ENCODE measurements at places on chromosomes 16 and 17.

DNA sequence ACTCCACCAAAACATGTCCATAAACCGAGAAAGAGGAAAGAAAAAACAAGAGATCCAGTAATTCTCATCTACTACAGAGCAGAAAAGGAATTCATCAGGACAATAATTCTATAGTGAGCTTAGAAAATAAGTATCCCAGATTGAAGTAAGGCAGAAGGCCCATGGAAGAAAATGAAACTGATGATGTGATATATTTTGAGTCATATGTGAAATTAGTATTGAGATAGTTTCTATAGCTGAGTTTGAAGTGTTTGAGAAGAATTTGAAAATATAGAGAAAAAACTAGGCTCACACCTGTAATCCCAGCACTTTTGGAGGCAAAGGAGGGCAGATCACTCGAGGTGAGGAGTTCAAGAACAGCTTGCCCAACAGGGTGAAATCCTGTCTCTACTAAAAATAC is 19.7 kb downstream of the LUC7L3 start:
- no peak for DNase-seq

DNA sequence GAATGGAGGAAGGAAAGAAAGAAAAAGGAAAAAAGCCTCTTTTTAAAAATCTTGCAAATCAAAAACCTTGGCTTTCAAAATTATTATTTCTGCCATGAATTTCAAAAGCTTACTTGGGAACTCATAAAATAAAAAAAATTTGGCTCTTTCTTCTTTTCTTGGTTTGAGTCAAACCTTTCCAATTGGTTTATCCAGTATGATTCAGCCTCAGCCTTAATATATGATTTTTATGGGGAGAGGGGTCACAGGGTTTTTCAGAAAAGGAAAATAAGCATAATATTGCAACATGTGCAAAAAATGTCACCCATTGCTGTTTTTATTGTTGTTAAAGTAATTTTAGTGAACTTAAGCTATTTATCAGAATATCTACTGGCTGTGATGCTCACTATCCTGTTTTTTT is 31.2 kb upstream of the HAPSTR1 start:
- DNase-seq, result no peak

DNA sequence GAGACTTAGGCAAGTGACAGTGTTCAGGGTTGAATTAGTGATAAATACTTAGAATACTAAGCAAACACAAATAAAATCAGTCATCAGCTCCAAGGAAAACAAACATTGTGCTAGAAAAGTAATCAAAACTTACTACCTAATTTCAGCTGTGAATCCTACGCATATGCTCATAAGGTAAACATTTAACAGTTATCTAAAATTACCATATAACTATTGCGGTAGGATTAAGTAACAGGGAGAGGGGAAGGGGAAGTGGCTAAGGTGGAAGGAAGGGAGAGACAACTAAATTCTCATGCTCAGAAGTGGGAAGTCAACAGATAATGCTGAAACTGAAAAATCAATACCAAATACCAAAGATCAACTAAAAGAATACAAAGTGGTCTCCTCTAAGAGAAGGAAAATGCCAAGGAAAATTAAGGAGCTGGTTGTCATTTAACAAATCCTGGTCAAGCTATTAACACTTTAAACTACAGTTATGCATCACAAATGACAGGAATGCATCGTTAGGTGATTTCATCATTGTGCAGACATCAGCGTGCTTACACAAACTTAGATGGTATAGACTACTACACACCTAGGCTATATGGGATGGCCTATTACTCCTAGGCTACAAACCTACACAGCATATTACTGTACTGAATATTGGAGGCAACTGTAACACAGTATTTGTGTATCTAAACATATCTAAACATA is 20.0 kb downstream of the USP32 start:
- DNase-seq, result no peak

GRCh38 chr16:71904239-71904638 is 8.9 kb downstream of the IST1 start:
- DNase-seq, result no peak

- no peak for DNase-seq
These were observed 42.1 kb upstream of the CLEC18A start for GRCh38 chr16:69909043-69909442.

DNA sequence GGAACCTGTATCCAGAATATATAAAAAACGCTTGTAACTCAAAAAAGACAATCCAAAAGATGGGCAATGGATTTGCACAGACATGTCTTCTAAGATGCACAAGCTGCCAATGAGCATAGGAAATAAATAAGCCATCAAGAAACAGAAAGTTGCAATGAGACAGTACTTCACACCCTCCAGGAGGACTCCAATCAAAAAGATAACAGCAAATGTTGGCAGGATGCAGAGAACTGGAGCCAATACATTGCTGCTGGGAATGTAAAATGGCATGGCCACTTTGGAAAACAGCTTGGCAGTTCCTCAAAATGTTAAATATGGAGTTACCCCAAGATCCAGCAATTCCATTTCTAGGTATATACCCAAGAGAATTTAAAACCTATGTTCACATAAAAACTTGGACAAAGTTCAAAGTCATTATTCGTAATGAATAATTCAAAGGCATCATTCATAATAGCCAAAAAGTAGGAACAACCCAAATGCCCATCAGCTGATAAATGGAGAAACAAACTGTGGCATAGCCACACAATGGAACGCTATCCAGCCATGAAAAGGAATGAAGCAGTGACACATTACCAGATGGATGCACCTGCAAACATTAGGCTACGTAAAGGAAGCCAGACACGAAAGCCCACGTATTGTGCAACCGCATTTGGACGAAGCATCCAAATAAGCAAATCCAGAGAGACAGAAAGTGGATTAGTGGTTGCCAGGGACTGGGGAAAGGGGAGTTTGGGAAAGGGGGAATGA is 25.6 kb downstream of the GGA2 start:
- no peak for DNase-seq

DNA sequence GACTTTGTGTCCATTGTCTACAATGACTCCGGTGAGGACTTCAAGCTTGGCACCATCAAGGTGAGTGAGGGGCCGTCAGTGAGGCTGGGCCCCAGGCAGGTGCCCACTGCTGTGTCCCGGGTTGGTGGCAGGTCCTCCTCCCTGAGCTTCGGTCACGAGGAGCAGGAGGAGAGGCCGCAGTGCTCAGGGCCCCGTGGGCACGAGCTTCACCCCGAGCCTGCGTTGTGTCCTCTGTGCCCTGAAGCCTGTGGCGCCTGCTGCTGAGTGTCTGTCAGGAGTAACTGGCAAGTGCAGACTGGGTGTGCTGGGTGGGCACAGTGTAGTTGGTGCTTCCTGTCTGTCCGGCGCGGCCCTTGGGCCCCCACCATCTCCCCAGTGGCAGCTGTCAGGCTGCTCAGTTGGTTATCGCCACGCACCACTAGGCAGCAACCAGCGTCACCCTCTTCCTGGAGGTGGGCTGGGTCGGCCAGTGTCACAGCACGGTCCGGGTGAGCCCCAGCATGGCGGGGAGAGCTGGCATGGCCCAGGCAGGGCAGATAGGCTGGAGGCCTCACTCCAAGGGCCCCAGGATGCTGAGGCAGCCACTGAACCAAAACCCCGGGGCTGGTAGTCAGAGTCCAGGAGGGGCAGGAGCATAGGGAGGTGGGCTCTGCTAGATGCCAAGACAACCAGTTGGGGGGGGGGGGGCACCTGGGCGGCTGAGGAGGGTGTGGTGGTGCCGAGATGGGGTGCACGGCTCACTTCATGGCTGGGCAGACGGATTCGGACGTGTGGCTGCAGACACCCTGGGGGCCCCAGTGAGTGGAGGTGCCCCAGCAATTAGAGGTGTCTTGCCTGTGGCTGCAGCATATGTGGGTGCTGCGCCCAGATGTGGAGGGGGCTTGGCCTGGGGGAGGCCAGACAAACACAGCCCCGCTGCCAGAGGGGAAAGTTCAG is 39.3 kb downstream of the TSC2 start:
- no peak for DNase-seq

DNA sequence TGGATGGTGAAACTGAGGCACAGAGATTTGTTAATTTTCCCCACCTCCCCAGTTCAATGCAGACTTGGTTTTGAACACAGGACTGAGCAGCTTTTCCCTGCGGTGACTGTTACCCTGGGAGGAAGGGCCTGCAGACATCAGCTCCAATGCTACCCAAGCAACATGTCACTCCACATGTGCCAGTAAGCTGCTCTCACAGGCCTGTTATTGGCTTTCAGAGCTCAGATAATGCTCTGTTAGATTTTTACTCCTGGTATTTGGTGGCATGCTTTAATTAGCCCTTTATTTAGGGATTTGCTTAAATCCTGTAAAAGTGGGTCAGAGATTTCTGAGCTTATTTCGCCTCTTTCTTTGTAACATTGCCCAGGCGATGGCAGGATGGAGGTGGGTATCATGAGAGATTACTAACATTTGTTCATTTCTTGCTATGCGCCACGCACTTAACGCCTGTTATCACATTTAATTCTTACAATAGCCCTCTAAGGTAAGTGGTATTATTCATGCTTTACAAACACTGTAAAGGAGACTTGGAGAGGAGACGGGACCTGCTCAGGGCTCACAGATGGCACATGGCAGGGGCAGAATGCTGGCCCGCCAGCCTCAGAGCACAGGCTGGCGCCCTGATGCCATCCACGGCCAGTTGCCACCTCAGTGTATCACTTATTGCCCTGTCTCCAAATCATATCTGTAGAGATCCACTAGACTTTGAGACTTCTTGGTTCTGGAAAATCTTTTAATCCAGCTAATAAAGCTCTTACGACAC is 84.0 kb upstream of the CACNG5 start:
- no peak for DNase-seq

- no peak for DNase-seq
These were observed 2.7 kb upstream of the SP6 start for GRCh38 chr17:47853616-47854015.

DNA sequence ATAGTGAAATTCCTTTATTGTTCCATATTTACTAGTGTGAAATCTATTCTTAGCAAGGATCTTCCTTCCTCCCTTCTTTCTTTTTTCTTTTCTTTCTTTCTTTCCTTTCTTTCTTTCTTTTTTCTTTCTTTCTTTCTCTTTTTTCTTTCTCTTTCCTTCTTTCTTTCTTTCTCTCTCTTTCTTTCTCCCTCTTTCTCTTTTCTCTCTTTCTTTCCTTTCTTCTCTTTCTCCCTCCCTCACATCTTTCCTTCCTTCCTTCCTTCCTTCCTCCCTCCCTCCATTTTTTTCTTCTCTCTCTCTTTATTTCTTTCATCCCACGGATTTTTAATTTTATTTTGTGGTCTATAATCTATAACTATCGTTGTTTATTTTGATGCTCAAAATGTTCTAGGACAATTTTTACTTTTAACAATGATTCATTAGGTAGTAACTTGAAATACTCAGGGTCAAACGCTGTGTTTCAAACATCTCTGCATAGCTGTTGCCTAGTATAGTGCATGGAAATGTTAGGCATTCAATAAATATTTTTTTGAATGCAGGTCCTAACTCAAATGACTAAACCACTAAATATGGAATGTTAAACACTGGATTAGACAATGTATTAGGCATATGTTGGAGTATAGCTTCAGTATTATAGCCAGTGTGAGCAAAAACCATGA is 178.3 kb downstream of the MAP2K6 start:
- DNase-seq, result no peak

- no peak for DNase-seq
These were observed 26.6 kb downstream of the PIEZO1 start for GRCh38 chr16:88758227-88758943.

- no peak for DNase-seq
These were observed 20.1 kb downstream of the SIAH1 start for GRCh38 chr16:48365025-48365600.

Measured in ELF-1 (cell line).